ENCODE measurements at places on chromosomes 2 and 18. TPM values are rescaled to one million over a fixed set of nuclear protein-coding genes. Genes with fewer than 3 reads are reported as not detected.
A peak's percentile ranks its signal among the peaks of the same experiment; 100 is the strongest.

The KCNG3 gene
- total RNA-seq: not detected

DNA sequence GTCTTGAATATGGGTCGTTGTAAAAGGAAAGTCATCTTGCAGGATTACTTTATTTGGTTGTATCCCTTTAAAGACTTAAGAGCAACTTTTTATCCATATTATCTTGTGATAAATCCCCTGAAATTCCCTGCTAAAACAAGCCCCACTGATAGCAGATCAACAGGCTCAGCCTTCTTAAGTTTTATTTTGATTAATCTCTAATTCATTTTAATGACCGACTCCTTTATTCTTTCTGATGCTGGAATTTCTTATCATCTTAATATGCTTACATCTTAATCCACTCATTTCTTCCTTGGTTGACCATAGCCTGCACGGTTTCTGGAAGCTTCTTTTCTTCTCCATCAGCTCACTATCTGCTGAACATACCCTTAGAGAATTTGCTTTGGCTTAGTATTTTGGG is 188.5 kb upstream of the CCDC68 start:
- DNase-seq: no peak

The PTPRM gene
- not detected for total RNA-seq

DNA sequence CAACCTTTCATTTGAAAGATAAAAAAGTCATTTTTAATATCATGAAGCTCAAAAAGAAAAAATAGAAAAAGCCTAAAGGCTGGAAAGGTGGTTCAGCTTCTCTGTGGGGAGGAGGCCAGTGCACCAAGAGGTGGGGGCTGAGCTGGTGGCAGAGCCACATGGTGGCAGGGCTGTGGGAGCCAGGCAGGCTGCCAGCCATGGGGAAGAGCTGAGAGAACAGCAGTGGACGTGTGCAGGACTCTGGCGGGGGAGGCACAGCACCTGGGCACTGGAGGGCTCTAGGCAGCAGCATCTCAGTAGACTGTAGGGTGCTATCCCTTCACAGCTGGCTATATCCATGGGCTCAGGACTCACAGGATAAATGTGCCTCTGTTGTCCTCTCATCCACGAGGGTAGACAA is 47.8 kb downstream of the STK25 start:
- DNase-seq: no peak

DNA sequence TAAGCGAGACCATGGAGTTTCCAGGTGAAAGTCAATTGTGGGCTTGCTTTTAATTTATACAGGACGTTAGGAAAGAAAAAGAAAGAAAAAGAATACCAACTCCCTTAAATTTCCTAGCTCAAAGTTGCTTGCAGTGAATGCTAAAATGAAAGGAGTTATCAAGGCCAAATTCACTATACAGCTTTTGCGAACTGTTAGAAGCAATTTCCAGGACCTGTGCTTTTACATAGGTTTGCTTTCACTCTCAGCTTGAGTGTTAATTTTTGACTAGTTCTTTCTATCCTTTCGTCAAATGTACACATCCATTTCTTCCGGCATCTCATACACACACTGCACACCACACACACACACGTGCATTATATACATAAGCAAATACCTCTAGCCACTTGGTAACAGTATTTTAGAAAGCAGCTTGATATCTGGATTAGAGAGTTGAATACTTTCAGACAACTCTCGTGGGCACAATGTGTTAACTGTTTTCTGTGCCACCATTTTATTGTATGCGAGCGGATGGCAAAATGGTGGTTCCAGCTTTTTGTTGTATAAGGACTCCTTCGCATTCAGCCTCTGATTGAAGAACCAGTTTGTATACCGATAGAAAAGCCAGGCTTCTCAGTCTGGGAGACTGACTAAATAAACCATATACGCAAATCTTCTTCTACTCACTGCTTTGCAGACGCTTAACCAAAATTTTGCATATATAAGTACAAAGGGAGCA is 381.8 kb downstream of the MTX2 start:
- peak; percentile 88 for DNase-seq

GRCh38 chr2:44107086-44107740 is 61.5 kb upstream of the PPM1B start:
- no peak for DNase-seq

- no peak for DNase-seq
Observed at GRCh38 chr2:236558993-236559978, 10.3 kb upstream of the ACKR3 start.

- DNase-seq: no peak
Observed at GRCh38 chr2:225501022-225501421, 101.5 kb downstream of the NYAP2 start.
